AG10803 (cell line): ENCODE measurements at places on chromosomes 1 and 21.

DNA sequence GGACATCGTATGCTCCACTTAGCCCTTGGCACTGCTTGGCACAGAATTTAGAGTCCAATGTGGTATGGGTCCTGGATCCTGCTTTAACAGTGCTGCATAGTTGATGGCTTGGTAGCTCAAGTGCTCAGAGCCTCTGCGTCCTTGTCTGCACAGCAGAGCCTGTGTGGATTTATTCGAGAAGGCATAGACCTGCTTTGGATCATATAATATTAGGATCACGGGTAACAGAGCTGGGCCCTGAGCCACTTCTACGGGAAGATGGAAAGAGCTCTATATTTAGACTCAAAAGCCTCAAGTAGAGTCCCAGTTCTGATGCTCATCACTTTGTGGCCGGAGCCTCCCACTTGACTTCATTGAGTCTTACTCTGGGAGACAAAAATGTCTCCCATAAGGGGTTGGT, 164.4 kb upstream of the EDN2 start:
- no peak for DNase-seq

DNA sequence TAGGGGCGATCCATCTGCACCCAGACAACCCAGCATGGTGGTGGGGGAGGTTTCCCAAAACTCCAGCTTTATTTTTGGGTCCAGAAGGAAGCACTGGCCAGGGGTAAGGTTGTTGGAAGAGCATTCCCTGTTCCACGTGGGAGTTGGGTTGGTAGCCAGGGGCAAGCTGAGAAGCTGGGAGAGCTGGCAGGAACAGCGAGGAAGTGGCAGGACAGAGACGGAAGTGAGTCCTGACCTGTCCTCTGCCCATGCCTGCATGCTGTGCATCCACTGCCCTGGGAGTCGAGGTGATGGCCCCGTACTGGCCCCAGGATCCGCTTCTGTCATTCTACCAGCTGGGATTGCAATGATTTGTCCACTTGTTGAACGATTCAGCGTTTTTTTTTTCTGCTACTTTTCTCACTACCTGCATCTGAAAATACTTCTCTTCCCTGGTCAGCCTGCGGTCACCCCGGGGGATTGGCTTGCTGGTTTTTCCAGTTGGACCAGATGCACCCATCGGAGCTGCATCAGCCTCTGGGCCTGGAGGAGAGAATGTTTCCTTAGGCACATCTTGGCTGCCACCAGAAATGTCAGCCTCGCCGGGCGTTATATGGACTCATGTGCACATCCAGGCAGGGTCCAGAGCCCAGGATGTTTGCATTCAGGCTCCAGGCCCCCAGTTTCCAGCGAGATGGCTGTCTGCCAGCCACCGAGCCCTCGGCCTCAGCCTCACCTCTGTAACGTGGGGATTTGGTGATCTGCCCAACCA, 28.3 kb upstream of the TMPRSS2 start:
- no peak for DNase-seq

DNA sequence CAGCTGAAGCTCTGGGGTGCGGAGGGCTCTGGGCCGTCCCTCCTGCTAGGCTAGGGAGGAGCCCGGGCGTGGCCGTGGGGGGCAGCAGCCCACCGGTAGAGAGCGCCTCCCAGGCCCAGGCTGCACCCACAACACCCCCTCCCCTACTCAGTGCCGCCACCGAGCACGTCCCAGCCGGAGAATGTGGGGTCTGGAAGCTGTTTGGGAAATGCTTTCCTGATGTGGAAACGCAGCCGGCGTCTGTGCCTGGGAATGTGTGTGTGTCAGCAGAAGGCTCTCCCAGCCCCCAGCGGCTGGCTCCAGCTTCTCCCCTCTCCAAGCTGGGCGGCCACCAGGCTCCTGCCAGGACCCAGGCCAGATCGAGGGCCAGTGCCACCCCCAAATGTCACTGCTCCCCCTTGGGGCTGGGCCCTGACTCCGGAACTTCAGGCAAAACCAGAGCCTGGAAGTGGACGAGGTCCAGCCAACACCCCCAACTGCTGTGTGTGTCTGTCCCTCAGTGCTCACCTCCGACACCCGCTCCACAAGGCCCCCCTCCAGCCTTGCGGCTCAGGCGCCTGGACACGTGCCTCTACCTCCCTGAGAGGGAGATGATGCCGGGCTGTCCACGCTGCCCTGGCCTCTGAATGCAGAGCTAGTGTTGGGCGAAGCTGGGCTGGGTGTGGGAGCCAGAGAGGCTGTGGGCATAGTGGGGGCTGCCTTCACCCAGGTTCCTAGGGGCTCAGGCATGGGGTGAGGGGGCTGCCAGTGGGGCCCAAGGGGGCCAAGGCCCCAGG, 74.7 kb downstream of the MEGF6 start:
- DNase-seq, result peak; percentile 57

- DNase-seq, result peak; percentile 29
Measured at GRCh38 chr1:215987092-215987875, 420.2 kb downstream of the KCTD3 start.

DNA sequence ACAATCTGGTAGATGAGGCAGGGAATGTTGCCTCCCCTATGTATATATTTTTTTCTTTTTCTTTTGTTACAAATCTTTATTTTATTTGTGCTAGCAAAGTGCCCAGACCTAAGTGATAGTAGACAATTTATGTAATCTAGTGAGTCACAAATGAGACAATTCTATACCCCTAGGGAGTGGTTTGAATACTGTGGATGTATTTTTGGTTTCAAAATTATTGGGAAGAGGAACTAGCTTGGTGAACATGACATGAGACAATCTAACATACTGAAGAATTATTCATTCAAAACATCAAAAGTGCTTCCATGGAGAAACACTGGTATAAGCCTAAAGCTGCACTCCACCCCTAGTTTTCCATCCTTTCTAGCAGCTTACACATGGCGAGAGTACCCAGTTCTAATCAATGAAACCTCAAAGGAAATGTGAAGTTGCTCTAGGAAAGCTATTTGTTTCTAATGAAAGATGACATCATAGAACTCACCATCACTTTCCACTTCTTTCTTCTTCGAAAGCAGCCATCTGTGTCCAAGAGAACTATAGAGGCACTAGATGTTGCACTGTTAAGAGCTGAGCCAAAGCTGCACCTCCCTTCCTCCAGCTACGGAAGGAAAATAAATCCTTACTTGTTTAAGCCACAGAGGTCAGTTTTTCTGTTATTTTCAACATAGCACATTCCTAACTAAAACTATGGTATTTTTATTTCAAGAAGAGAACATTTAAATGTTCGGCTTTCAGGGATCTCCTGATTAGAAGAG, 764.6 kb downstream of the LTN1 start:
- DNase-seq, result peak; percentile 19

DNA sequence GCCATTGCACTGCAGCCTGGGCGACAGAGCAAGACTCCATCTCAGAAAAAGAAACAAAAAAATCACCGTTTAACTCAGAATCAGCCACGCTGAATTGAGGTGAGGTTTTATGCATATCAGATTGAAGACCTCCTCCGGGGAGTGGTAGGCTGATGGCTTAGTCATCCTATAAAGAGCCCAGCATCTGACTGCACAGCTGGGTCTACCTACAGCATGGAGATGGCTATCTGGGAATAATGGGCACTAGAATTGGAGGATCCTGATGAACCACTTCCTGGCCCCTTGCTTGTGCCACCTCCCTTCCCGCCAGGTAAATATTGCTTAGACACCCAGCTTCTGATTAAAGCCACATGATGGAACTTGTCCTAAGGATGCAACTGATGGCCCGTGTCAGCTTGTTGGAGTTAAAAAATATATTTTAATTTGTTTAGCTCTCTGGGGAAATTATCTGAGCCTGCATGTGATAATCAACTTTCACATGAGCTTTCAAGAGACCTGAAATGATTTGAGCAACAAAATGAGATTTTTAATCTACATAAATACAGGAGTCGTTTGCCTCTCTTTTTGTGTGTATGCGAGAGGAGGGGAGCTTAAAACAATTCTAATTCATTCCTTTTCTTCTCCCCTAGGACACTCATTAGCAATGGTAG, 157.2 kb downstream of the KIF26B start:
- no peak for DNase-seq

- no peak for DNase-seq
Measured at GRCh38 chr1:27509127-27510080, 19.4 kb upstream of the WASF2 start.

DNA sequence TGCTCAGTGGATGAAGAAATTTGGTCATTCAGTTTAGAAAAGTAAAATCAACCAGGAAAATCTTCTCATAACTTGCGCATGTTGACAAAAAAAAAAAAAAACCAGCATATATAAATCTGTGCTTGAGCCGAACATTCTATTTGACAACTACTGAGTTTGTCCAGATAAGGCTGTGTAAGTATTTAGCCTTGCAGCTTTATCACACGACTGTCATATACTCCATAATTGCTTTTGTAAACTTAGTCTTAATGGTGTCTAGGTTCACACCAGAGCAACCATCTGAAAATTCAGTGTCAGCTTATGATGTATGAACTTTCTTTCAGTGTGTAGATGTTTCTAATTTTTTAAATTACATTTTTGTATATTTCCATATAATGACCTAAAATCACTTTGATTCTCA, 1173.8 kb upstream of the TMPRSS15 start:
- no peak for DNase-seq

DNA sequence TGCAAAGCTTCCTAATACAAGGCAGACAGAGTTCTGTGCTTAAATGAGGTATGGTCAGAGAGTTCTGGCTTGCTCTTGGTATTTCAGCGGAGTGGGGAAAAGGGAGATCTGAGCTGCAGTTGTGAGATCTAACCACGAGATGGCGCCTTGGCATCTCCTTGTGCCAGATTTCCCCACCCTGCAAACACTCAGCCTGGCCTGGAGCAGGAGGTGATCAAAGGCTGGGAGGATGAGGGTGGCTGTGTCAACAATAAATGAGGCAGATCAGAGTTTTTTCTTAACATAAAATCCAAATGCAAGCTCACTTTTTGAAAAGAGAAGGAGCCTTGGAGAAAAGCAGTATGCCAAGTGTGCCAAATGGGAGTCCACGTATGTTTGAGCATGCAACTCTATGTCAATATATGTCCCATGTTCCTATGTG, 4.1 kb upstream of the TFAP2E start:
- peak; percentile 60 for DNase-seq

DNA sequence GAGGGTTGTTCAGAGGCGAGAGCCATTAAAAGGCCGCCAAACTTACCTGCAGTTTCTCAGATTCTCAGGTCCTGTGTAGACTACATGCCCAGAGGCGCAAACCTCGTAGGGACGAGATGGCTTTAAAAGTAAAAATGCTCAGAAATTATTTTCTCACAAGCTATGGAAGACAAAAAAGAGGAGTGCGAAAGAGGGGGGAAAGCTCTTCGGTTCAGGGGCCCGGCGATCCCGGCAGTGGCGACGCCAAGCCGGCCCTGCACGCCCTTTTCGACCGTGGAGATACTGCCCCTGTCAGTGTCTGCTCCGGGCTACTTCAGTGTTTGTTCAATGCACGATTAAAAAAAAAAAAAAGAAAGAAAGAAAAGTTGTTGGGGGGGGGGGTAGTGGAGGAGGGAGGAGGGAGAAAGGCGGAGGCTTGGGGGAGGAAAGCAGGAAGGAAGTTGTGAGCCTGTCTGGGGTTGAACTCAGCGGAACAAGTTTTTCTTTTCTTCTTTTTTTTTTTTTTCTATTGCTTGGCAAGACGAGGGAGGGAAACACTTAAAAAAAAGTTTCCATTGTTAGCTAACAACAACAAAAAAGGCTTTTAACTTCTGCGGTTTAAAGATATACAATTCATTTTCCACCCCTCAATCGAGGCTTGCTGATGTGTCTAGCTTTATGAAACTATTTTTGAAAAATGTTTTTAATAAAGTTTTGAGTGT, at the start of gene ITPKB:
TSS of gene ITPKB (minus strand) at position 288 of the 701 bp plus-strand sequence. CDS start 1,824 bp downstream, outside the sequence.
- peak; percentile 45 for DNase-seq

GRCh38 chr1:24021403-24022266, 41.5 kb upstream of the SRSF10 start:
- DNase-seq, result peak; percentile 42

GRCh38 chr1:197838836-197839235, 63.6 kb upstream of the DENND1B start:
- peak; percentile 74 for DNase-seq

GRCh38 chr1:30125021-30125820, 598.2 kb downstream of the MATN1 start:
- no peak for DNase-seq

GRCh38 chr1:55560266-55560665, 345.1 kb upstream of the USP24 start:
- DNase-seq, result no peak

DNA sequence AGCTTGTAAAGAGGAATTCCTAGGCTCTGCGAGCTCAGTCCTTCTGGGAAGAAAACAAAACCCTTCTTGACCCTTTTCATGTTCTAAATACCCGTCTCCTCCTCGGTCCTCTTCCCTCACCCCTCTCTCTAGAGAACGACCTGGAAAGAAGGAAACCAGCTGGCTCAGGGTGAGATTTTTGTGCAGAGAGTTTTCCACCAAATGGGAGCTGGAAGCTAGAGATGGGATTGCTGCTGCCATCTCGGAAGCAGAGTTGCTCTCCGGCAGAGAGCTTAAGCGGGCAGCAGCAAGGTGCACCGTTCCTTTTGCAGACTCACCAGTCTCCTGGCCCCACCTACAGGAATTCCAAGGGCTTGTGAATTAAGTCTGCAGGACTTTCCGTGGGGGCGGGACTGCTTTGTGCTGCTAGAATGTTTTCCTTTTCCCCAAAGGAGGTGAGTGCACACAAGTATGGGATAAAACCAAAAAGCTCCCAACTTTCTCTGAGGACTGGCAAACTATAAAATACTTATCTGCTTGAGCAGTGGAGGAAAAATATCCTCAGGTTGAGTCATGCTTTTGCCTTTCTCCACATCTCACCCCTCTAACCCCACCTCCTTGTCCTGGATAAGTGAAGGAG, 29.1 kb upstream of the KIAA0040 start:
- DNase-seq, result no peak

- DNase-seq, result no peak
Measured at GRCh38 chr1:183922197-183922596, 115.3 kb downstream of the COLGALT2 start.

- no peak for DNase-seq
Measured at GRCh38 chr1:229058729-229059128, 212.2 kb upstream of the RAB4A start.

- peak; percentile 100 for DNase-seq
Measured at GRCh38 chr1:177209357-177209756, 38.6 kb downstream of the BRINP2 start.

- DNase-seq, result peak; percentile 33
Measured at GRCh38 chr1:113855630-113856400, 15.7 kb downstream of the PTPN22 start.

- DNase-seq, result no peak
Measured at GRCh38 chr1:45621895-45622523, 1.8 kb downstream of the CCDC17 start.

DNA sequence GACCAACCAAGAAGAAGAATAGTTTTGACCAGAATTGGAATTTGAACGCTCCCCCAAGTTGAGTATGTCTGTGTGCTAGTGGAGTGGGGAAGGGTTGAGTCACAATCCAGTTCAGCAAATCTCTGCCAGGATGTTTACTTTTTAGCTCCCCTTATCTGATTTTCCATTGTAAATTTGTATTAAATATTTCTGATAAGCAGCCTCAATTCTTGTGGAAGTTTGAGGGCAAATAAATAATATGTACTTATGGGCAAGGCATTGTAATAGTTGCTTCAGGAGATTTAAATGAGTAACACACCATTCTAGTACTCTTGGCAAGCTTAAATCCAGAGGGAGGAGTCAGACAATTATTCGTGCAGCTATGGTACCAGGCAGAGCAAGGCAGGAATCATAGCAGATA, 14.4 kb downstream of the CXADR start:
- DNase-seq, result no peak

- DNase-seq, result no peak
Measured at GRCh38 chr1:67517046-67517445, 86.8 kb upstream of the SERBP1 start.
